Fibroblast of the conjunctiva (primary cell): ENCODE measurements at places on chromosomes 2 and 18.
A peak's percentile ranks its signal among the peaks of the same experiment; 100 is the strongest.

DNA sequence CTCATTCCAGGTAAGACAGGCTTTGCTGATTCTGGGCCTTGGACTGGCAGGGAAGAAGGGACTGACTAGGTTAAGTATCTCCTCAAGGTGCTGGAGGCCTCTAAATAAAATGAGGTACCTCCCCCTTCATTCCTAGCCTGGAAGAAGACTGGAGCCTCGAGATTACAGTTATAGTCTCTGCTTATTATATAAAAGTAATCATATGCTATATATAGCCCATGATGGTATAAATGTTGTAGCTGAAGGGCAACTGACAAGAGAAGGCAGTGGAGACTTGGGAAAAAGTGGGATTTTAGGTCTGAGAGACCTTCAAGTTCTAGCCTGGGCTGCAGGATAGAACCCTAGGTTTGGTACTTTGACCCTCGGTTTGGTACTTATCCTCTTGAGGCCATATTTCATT is 248.3 kb downstream of the PLCL1 start:
- DNase-seq: no peak

DNA sequence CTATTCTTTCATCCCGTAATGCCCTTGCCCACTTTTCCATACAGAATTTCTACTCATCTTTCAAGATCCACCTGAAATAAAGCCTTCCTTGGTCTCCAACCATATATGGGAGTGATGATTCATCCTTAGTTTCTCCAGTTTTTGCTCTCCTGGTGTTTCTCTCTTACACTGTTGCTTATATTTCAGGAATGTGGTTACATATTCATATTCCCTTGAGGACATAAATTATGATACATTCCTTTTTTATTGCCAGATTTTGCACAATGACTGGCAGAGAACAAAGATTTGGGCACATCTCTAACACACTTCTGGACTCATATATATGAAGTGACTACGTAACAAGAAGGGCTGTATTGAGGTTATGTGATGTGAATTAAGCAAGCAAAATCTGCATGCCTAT is 1573.4 kb upstream of the NXPH2 start:
- DNase-seq: peak; percentile 32

- no peak for DNase-seq
These were observed 3.8 kb upstream of the HIBCH start for GRCh38 chr2:190323406-190323805.

DNA sequence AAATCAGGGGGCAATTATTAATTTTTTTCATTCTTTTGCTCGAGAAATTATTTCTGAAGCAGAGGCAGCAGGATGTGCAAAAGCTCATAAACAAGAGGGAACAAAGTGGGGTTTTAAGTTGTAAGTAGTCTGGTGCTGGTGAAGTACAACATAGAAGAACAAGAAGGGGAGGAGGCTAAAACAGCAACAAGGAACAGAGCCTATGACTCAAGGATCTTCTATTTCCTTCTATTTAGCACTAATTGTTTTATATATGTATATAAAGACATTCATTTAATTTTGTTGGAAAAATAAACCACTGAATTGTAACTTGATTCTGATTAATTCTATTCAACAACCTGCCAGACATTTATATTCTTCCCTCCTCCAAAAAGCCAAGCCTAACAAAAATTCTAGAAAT is 35.0 kb downstream of the YES1 start:
- no peak for DNase-seq

GRCh38 chr18:79299711-79300110 is 96.0 kb upstream of the NFATC1 start:
- DNase-seq: no peak

GRCh38 chr18:74739926-74740325 is 142.3 kb downstream of the ZNF407 start:
- no peak for DNase-seq

- peak; percentile 29 for DNase-seq
These were observed 58.6 kb upstream of the SLC25A52 start for GRCh38 chr18:31819106-31819924.

DNA sequence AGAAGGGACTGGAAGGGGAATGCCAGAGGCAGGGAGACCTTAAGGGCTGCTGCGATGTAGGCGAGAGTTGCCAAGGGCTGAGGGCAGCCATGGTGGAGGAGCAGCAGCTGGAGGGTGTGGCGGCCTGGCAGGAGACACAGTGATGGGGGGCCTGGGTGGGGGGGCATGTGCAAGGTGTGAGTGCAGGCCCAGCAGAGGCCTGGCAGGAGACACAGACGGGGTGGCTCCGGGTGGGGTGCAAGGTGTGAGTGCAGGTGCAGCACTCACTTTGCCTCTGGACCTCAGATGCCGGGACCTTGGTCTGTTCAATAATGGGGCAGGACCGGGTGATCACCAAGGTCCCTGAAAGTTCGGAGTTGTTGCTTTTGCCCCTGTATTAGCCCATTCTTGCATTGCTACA is 76.2 kb upstream of the ODC1 start:
- no peak for DNase-seq

GRCh38 chr2:10722252-10722825 is 909 bp downstream of the ATP6V1C2 start:
- DNase-seq: no peak

DNA sequence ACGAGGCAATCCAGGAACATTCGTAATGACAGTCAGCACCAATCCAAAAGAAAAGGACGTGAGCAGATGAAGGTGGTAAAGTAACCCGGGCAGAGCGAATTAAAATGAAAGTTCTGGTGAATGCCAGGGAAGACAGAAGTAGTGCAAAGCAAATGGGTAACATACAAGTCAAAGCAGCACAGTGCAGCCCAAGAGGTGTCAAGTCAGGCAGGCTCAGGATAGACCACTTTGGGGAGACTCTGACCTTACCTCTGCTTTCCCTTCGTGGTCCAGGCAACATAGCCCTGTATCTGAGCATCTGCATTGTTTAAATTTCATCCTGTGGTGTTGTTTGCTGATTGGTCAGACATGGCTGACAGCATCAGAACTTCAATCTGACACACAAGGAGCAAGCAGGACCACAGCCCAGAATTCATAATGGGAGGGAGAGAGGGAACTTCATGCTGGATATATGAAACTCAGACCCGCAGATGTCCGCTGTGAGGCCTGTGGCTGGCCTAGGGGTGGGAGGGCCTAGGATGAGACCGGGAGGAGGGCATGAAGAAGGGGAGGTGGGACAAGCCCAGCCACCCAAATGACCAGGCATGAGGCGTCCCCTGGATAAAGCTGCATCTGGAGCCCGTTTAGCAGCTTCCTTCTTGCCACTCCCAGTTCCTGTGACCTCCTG is 285.7 kb downstream of the TCF4 start:
- DNase-seq: peak; percentile 63

GRCh38 chr2:39851251-39851650 is 72.2 kb upstream of the THUMPD2 start:
- no peak for DNase-seq

DNA sequence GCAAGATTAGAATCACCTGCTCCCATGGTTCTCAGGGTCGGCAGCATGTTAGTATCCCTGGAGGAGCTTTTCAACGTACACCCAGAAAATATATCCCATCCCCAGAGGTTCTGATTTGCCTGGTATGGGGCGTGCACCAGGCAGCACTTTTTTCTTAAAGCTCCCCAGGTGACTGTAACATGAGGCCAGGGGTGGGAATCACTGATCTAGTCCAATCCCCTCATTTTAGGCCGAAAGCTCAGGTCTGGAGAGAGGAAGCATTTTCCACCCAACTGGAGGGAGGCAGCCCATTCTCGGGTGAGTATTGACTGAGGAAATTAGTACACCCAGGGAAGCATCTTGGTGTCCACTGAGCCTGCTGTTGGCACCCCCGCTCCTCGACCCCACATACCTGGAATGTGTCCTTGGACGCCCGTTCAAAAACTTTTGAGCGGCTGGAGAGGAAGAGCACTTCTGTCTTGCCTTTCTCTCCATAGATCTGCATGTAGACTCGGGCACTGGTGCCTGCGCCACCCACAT is 94.3 kb downstream of the LOXHD1 start:
- DNase-seq: no peak
